ENCODE measurements at places on chromosomes 1 and 21.
A peak's percentile ranks its signal among the peaks of the same experiment; 100 is the strongest.

- H3K4me1 ChIP-seq = peaks cover 90% of the 10 kb centered on the region
- no peaks in the 10 kb centered on the region for H3K36me3 ChIP-seq
- no peak for DNase-seq
- no peak overlapping the region for H3K27ac ChIP-seq
These were observed 38.5 kb downstream of the CAMTA1 start for GRCh38 chr1:6823793-6824192.

DNA sequence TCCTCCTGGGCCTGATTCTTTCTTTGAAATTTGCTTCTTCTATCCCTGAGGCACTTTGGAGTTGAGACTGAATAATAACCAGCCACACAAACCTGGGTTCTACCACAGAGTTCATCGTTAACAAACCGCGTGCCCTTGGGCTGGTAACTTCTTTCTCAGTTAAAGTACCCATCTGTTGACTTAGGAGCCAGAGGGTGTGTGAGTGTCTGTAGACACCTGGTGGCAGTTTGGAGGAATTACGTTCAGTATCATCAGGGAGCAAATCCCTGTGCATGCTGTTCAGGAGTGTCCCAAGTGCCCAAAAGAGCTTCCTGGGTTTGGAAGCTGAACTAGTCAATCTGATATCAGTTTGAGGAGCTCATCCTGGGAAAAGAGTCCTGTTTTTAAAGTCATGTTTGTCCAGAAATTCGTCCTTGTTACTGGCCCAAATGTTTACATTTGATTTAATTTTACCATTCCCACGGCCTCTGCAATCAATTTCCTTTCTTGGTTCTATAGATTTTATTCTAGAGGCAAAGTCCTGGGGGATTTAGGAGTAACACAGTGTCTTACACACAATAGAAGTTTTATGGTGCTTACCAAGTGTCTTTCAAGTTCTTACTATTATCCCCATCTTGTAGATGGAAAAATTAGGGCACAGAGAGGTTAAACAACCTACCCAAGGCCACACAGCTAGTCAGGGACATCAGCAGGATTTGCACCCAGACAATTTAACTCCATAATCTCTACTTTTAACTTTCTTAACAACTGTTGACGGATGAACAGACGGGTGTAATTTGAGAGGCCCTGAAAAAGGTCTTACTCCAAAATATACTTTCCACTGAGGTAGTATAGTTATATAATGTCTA lies 26.7 kb upstream of the RPTN start:
- H3K36me3 ChIP-seq = no peaks in the 10 kb centered on the region
- peak; percentile 39 for DNase-seq
- no peak overlapping the region for H3K27ac ChIP-seq
- H3K4me1 ChIP-seq = no peaks in the 10 kb centered on the region
- H3K4me3 ChIP-seq = no peak overlapping the region
- H3K27me3 ChIP-seq = no peaks in the 10 kb centered on the region

DNA sequence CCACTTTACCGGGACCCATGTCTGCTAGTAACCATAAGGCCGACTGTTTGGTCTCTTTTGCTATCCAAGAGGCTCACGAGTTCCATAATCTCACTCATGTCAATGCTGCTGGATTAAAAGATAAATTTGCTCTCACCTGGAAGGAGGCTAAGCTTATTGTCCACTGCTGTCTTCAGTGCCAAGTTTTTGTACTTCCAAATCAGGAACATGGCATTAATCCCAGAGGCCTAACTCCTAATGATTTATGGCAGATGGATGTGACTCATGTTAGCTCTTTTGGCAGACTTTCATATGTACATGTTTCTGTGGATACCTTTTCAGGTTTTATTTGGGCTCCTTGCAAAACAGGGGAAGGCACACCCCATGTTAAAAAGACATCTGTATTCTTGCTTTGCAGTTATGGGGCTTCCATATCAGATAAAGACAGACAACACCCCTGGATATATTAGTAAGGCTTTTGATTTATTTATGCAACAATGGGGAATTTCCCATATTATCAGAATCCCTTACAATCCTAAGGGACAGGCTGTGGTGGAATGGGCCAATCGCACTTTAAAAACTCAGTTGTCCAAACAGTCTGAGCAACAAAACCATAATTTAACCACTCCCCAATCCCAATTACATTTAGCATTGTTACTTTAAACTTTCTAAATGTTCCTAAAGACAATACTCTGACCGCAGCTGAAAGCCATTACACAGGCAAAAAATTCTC lies 162.7 kb downstream of the IER5 start:
- no peaks in the 10 kb centered on the region for H3K36me3 ChIP-seq
- H3K4me3 ChIP-seq = no peak overlapping the region
- no peaks in the 10 kb centered on the region for H3K27me3 ChIP-seq
- no peak overlapping the region for H3K27ac ChIP-seq
- no peaks in the 10 kb centered on the region for H3K4me1 ChIP-seq
- peak; percentile 46 for DNase-seq

DNA sequence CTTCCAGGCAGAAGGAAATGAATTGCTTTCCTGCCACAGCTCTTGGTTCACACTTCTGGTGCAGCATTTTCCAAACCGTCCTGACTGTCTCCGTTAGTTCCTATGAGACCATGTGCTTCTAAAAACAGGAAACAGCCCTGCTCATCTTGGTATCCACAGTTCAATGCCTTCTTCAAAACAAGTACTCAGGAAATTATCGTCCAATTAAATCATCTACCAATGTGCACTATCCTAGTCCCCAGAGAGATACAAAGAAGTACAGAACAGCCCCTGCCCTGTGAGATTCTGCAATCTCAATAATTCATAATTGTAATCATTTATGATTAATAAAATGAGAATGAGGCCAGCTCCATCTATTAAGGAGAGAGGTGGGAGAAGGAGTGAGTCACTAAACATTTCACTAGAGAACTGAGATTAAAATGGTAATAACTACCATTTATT lies 11.2 kb downstream of the CLEC20A start:
- H3K27ac ChIP-seq = no peak overlapping the region
- H3K4me1 ChIP-seq = peaks cover 8% of the 10 kb centered on the region
- no peak for DNase-seq
- no peaks in the 10 kb centered on the region for H3K27me3 ChIP-seq
- H3K36me3 ChIP-seq = no peaks in the 10 kb centered on the region
- H3K4me3 ChIP-seq = no peak overlapping the region

DNA sequence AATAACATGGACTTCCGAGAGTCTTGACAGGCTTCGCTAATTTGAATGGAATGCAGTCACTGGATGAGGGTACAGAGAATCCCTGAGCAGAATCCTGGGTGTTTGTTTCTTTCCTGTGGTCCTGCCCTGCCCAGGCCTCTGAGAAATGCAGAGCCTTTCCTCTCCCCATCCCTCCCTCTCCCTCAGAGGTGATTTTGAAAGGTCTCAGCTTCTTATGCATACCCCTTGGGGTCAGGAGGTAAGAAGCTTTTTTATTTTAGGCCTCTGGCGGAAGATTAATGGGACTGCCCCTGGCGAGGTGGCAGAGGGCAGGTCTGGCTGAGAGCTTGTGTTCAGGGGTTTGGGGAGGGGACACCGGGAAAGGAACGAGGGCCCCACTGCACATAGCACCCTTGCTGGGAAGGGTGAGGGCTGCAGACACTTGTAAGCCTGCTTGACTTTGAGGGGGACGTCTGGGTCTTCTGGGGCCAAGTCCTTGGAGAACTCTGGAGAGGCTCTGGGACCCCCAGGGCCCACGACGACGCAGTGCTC lies 116.5 kb upstream of the SLC45A1 start:
- peaks cover 8% of the 10 kb centered on the region for H3K4me1 ChIP-seq
- H3K27ac ChIP-seq = peak overlapping the region; percentile 89
- no peak for DNase-seq
- no peaks in the 10 kb centered on the region for H3K36me3 ChIP-seq

DNA sequence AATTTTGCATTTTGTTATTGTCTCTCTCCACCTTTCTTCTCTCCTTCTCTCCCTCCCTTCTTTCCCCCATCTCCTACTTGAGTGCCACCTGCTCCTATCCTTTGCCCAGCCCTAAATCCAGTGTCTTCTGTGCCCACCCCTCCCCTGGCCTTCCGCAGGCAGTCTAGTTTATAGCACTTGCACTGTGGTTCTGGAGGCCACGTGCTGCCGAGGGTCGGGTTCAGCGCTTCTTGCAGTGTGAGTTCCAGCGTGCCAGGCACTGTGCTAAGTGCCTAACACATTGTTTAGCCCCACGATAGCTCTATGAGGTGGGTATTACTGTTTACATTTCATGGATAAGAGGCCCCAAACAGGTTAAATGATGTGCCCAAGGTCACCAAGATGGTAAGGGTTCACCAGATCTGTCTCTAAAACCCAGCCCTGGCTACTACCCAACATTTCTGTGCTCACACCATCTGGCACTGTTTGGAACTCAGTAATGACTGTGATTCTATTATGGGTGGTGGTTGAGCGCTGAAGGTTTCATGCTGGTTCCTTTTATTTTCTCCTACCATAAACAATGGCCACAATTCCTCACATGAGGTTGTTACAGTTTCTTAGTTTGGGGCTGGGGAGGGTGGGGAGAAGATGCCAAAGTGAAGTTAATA lies 14.1 kb upstream of the ATP1A4 start:
- H3K27me3 ChIP-seq = no peaks in the 10 kb centered on the region
- no peak overlapping the region for H3K27ac ChIP-seq
- H3K36me3 ChIP-seq = no peaks in the 10 kb centered on the region
- DNase-seq = no peak
- no peaks in the 10 kb centered on the region for H3K4me1 ChIP-seq

- DNase-seq = no peak
- no peak overlapping the region for H3K4me3 ChIP-seq
- H3K4me1 ChIP-seq = peaks cover 11% of the 10 kb centered on the region
- H3K36me3 ChIP-seq = no peaks in the 10 kb centered on the region
- no peak overlapping the region for H3K27ac ChIP-seq
These were observed 79.9 kb downstream of the SIPA1L2 start for GRCh38 chr1:232550007-232550406.

DNA sequence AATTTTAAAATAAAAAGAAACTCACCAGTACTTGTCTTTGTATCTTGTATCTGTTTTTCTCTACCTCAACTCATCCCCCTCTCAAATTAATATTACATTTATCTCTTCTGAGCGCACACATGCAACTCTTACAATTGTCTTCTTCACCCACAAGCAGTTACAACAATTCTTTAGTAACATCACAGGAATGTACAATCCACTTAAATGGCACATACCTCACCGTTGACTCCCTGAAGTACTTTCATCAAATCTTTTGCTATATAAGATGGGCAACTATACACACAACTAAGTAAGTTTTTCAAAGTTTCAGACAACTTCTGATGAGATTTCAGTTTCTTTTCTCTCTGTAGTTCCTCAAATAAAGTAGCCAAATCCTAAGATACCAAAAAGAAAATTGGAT lies 28.3 kb downstream of the HEATR1 start:
- DNase-seq = no peak
- peaks cover 53% of the 10 kb centered on the region for H3K36me3 ChIP-seq
- H3K4me1 ChIP-seq = no peaks in the 10 kb centered on the region
- H3K4me3 ChIP-seq = no peak overlapping the region
- no peaks in the 10 kb centered on the region for H3K27me3 ChIP-seq

- DNase-seq = no peak
- H3K36me3 ChIP-seq = no peaks in the 10 kb centered on the region
- no peak overlapping the region for H3K4me3 ChIP-seq
- H3K27ac ChIP-seq = no peak overlapping the region
- no peaks in the 10 kb centered on the region for H3K27me3 ChIP-seq
These were observed 8.5 kb downstream of the SERINC2 start for GRCh38 chr1:31421371-31422040.

DNA sequence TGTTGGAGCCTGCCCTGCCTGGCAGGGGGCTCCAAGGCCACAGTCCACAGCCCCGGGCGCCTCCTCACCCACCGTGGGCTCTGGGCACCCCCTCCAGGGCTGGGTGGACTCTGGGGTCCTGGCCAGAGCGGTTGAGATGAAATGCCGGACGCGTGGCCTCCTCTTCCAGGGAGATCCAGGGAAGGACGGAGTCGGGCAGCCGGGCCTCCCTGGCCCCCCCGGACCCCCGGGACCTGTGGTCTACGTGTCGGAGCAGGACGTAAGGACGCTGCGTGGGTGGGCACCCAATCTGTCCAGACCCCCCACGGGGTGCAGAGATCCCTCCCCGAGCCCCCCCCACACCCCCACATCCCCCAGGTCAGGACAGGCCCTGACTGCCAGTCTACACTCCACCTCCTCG lies 51.2 kb downstream of the SLC19A1 start:
- H3K4me1 ChIP-seq = no peaks in the 10 kb centered on the region
- no peak overlapping the region for H3K4me3 ChIP-seq
- H3K36me3 ChIP-seq = peaks cover 26% of the 10 kb centered on the region
- H3K27ac ChIP-seq = no peak overlapping the region

GRCh38 chr1:66705110-66705509 lies 47.1 kb upstream of the DYNLT5 start:
- H3K4me3 ChIP-seq = no peak overlapping the region
- peak; percentile 59 for DNase-seq
- H3K4me1 ChIP-seq = no peaks in the 10 kb centered on the region
- no peaks in the 10 kb centered on the region for H3K36me3 ChIP-seq
